ENCODE measurements at places on chromosomes 5 and 9.

GRCh38 chr5:51095486-51095885 lies 287.8 kb upstream of the ISL1 start:
- no peak for DNase-seq

DNA sequence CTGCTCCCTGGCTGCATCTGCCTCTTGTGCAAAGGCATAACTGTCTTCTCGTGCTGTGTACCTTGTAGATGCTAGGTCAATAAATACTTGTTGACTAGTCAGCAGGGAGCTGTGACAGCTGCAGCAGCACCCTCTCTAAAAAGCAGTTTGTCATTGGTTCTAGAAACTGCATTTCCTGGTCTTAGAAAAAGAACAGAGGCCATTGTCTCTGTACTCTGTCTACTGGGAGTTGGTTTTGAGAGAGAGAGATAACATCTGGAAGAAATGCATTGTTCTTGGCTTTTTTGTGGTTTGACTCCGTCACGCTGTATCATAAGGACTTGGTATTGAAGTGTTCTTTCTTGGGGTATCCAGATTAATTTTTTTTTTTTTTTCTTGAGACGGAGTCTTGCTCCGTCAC lies 32.3 kb downstream of the SH3GLB2 start:
- no peak for DNase-seq

GRCh38 chr5:128857076-128857677 lies 108.1 kb upstream of the SLC27A6 start:
- DNase-seq = no peak

DNA sequence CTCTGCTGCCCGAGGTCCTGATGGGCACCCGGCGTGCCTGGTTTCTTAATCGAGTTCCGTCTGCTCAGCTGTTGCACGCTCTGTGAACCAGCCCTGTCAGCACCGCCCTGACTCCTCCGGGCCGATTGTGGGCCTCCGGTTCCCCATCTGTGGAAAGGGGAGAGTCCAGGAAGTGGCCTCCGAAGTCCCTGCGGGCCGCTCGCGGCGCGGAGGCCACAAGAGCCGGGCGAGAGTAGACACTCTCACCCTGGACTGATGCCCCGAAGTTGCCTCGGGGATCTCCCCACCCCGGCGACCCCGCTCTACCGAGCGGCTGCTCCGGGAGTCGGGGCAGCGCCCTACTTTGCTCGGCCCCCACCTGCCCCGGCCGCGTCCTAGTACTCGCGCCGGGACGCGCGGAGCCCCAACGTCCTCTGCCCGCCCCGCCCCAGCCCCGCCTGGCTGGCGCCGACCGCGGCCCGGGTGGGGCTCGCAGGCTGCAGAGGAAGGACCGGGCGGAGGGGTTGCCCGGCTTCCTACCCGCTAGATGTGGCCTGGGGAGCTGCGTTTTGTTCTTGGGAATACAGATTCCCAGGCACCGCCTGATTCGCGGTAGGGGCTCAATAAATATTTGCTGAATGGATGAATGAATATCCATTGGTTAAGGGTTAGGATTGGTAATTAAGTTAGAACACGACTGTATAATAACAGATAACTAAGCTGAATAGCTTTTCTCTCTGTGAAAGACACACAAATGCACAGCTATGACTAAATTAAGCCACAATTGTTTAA lies 935 bp upstream of the ZNF367 start:
- peak; percentile 41 for DNase-seq

DNA sequence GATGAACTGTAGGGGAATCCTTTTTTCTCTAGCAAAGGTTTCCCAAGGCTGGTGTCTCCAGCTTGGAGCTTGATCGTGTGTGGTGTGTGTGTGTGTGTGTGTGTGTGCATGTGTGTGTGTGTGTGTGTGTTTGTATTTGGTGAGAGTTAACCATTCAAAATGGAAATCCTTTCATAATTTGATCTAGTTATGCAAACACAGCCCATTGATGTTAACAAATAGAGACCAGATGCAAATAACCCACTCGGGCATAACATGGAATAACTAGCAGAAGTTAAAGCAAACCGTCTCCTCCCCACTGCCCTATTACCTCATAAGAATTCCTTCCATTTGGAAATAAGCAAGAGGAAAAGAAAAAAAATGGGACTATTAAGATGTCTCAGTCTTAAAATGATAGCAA lies 24.9 kb upstream of the ZSWIM6 start:
- DNase-seq = no peak

- DNase-seq = no peak
These were observed 141.4 kb downstream of the SEC61B start for GRCh38 chr9:99363509-99363908.

- DNase-seq = no peak
These were observed 19.9 kb downstream of the PPP3R2 start for GRCh38 chr9:101574731-101575333.

GRCh38 chr9:18708429-18708828 lies 234.5 kb downstream of the ADAMTSL1 start:
- DNase-seq = no peak

GRCh38 chr9:98794802-98795201 lies 1.6 kb downstream of the ANKS6 start:
- no peak for DNase-seq

DNA sequence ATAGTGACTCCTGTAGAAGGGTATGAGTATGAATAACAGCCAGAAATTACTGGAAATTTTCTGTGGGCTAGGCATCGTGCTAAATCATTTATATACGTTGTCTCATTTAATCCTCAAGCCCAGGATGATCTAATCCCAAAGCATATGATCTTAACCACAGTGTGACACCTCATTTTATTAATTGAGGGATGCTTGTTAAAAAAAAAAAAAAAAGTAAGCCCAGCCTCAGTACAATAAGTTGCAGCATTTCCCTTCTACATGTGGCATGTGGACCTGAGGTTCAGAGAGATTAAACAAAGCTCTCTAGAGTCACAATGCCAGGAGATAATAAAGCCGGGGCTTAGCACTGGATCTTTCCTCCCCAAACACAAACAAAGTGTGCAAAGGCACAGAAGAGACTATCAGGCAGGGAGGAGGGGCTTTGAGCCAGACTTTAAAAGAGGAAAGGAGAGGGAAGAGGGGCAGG lies 49.5 kb downstream of the KLF4 start:
- no peak for DNase-seq

DNA sequence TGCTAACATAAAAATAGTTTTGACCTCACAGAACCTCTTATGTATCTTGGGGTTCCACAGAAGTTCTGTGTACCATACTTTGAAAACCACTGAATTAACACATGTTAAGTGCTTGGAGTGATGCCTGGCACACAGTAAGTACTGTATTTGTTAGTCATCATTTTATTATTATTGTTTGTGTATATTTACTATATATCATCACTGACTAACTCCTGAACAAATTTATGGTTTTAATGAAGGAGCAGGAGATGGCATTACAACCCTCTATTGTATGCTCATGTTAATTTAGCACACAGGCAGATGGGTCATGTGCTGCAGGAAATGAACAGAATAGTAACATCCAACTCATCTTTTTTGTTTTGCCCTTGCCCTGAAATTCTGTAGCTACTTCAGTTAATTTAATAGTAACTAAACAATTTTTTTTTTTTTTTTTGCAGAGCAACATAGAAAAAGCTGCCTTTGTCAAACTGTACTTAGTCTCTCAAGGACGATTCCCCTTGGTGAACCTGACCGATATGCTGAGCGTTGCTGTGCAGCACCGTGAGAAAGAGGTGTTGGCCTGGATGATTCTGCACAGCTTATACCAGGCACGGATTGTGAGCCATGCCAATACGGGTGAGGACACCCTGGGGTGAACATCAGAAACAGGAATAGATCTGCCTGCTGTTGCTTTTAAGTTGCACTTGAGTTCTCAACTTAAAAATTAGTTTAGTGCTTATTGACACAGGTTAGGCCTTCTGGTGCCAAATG lies 45.4 kb downstream of the HACD4 start:
- no peak for DNase-seq

DNA sequence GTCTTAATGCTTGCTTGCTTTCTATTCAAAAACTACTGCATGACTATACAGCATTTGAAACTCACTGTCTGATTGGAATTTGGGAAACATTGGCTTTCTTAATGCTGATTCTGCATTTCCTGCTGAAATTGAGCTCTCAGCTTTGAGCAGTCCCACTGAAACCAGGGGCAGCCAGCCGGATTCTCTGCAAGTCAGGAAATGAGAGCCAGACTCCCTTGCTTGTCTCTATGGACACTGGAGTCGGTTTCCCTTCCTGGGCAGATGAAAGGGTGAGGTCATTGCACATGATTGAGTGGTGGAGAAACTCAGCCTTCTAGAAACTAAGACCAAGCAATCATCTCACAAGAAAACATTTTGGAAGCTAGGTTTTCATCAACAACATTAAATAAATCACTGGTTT lies 119.7 kb upstream of the SPATA31C2 start:
- DNase-seq = no peak

GRCh38 chr9:74589576-74589975 lies 92.4 kb downstream of the RORB start:
- no peak for DNase-seq

DNA sequence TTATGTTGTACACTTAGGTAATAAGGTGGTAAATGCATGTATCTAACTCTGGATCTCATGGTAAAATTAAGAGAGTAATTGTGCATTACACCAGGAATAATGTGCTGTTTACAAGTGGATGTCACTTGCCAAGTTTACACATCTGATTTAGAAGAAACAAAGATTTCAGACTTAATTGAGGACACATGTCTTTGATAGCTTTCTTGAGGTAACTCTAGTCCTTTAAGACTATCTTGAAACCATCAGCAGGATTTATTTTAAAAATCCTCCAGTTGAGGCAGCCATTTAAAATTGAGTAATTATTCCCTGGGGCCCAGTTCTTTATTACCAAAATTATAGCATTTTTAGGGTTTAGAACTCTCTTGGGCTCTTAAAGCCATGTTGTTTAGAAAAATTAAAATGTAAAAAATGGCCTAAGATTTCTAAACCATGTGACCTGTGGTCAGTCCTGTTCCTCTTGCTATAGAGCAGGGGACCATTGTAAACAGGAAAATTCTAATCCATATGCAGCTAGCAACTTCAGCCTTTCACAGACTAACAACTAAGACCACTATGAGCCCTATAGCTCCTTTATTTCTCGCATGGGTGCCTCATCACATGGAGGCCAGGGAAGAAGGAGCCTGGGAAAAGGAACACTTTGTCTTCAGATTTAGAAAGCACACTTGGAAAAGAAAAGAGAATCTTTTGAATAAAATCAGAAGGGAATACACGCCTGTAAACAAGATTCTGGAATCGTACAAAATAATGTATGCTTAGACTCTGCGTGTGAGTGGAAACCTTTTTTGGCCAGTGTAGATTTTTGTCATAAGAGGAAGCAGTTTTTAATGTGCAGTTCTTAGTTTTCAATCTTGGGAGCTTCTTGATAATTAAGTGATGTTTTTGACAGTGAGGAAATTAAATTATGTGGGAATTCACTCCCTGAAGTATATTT lies 71.2 kb downstream of the ZSWIM6 start:
- no peak for DNase-seq

DNA sequence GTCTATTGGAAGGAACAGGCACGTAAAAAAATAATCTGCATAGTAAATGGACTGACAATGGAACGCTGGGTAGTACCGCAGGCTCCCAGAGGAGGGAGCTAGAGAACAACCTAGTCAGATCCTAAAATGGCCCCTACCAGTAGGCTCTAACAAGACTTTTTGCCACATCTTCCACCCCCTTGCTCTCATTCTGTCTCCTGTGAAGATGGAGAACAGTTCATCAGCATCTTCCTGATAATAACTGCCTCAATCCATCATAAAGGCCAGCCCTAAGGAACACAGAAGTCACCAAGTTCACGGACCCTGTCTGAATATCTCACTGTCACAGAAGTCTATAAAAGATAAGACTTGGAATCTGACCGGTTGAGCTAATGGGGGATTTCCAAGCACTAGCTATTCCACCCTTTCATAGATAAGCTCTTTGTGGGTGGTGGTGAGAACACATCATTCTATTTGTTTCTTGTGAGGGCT lies 133.4 kb downstream of the SLC1A3 start:
- no peak for DNase-seq

DNA sequence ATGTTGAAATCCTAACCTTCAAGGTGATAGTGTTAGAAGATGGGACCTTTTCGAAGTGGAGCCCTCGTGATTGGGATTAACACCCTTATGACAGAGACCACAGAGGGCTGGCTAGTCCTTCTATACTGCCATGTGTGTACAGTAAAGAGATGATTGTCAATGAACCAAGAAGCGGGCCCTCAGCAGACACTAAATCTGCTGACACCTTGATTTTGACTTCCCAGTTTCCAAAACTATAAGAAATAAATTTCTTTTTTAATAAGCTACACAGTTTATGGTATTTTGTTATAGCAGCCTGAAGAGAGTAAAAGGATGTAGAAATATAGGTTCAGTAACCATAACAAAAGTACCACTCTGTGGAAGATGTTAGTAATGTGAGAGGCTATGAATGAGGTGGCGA lies 419.0 kb upstream of the NUDT12 start:
- DNase-seq = no peak

GRCh38 chr9:35385042-35385441 lies 104.9 kb upstream of the RUSC2 start:
- DNase-seq = no peak

GRCh38 chr5:78799266-78800017 lies 150.9 kb upstream of the LHFPL2 start:
- no peak for DNase-seq

- DNase-seq = peak; percentile 77
These were observed 235.3 kb downstream of the SYK start for GRCh38 chr9:91036826-91037510.

DNA sequence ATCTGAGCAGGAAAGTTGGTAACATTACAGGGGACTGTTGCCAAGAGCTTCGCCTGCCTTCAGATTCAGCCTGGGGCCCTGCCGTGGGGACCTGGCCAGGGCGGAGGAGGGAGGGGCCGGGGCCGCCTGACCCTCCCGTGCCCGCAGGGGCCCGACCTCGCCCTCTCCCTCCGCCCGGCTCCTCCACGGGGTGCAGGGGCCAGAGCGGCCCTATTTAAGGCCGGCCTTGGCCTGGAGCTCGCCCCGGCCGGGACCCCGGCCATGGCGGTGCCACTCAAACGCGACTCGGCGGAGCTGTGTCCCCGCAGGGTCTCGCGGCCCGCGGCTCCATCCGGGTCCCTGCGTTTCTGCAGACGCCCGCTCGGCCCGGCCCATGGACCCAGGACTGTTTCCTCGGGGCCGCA lies 757 bp downstream of the TMEM250 start:
- DNase-seq = no peak

DNA sequence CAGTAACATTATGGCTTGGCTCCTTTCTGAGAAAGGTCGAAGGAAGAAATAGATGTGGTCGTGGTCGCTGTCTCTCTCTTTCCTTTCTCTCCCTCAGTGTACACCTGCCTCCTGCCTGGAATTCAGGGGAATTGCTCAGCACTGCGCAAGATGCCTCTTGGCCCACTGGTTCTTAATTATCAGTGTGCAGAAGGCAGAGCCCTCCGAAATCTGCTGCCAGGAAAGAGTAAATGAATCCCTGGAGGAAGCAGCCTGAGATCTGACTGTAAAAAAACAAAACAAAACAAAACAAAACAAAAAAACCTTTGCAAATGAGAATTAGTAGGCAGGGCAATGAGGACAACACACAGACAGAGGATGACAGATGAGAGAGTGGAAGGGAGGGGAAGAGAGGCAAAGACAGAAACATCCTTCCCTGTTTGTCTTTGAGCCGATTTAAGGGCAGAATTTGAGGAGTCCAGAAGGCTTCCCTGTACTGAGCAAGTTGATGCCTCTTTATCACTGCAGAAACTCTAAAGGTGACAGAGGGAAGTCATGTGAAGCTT lies 113.8 kb upstream of the PUM3 start:
- no peak for DNase-seq

- no peak for DNase-seq
These were observed 227.8 kb downstream of the TRPM3 start for GRCh38 chr9:70893580-70894122.

Data from dorsolateral prefrontal cortex (tissue), 122 donors.